ENCODE measurements at places on chromosomes 11 and 22.

- DNase-seq: no peak
These were observed 190.9 kb upstream of the BLID start for GRCh38 chr11:122306831-122307391.

GRCh38 chr11:20060181-20060580 is 100.1 kb downstream of the DBX1 start:
- DNase-seq: no peak

DNA sequence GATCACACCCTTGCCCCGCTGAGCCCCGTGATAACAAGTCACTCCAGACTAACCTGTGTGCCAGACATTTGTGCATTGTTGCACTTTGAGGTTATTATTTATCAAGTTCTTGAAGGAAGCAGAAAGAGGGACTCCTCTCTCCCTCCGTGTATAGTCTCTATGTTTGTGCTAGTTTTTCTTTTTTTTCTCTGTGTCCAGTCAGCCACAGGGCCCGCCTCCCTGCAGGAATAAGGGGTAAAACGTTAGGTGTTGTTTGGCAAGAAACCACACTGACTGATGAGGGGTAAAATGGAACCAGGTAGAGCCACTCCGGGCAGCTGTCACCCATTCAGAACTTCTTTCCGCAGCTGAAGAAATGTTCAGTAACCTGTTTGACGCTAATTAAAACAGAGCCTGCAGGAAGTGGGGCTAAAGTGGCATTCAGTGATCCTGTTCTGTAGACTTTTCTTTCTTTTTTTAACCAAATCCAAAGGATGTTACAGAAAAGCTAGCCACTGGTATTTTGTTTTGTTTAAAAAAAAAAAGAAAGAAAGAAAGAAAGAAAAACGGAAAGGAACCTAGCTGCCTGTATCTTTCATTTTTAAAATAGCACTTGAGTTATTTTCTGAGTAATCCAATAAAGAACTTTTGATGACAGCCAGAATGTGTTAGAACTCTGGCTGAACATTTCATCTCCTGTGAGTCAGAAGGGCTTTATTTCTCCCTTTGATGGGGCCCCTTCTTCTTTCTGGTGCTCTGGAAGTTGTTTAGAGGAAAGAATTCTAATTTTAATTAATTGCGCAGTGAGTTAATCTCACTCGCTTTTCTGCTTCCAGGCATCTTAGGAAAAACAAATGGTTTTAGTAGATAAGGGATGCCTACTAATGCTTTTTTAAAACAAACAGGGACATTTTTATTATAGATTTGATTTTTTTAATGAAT is 58.2 kb downstream of the COMMD9 start:
- no peak for DNase-seq

DNA sequence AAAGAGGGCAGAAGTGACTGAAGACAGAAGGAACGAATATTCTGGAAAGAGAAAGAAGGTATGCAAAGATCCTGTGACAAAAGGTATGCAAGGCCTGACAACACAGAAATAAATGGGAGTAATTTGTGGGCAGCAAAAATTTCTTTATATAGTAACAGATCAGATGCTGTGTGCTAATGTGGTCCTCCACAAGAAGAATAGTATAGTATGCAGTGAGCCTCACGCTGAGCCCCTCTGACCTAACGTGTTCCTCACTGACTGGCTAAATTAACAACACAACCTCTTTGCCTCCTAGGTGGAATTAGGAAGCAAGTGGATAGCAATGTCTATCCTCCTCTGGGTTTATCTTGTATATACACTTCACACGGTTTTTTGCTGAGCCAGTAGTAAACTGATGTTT is 143.1 kb upstream of the SESN3 start:
- no peak for DNase-seq

- no peak for DNase-seq
These were observed 121.1 kb downstream of the KCNC1 start for GRCh38 chr11:17855531-17856290.

GRCh38 chr11:109862835-109863234 is 230.4 kb upstream of the ZC3H12C start:
- DNase-seq: no peak

DNA sequence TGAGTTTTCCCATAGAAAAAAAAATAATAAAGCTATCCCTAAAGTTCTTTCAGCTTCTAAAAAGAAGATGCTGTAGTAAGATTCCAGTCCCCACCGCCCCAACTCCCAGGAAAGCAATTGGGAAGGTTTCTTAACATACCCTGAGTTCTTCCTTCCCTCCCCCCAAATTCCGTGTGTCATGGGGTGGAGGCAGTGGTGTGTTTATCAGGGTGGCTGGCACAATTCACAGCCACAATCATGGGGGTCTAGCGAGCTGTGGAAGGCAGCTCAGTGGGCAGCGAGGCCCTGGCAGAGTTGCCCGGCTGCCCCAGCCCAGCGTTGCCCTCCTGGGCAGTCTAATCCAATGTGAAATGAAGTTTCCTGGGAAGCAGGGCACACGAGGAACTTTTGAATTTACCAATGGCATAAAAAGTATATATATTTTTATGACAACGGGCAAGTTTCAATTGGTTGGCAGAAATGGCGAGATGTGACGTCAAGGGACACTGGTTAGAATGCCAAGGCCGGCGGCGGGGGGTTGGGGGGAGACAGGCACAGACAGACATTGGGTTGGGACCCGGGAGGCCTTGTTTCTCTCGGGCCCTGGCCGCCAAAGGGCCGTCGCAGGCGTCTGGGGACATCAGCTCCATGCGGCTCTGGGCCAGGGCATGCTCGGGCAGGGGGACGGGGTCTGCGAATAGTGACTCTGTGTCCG is 80.7 kb upstream of the PPARA start:
- peak; percentile 79 for DNase-seq

GRCh38 chr11:62461740-62462507 is 43.1 kb downstream of the SCGB1A1 start:
- no peak for DNase-seq

GRCh38 chr11:27611947-27612455 is 88.3 kb downstream of the BDNF start:
- no peak for DNase-seq

- DNase-seq: no peak
These were observed 96.2 kb downstream of the RDX start for GRCh38 chr11:110200241-110200640.

GRCh38 chr22:29117799-29118477 is 45.1 kb downstream of the KREMEN1 start:
- no peak for DNase-seq

DNA sequence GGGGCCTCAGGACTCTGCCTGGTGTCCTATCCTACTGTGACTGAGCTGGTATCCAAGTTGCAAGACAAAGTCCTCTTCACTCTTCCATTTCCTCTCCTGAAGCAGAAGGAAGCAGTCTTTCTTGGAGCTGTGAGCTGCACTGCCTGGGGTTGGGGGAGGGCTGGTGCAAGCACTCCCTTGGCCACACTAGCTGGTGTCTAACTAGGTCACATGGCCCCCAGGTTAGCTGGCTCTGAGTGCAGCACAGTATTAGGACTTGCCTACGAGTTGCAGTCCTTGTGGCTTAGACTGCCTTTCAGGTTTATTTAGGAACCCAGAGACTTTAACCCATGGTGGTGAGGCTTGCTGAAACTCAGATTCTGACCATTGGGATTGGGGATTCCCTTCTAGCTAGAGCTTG is 138.9 kb downstream of the NELL1 start:
- no peak for DNase-seq

- no peak for DNase-seq
These were observed 355.9 kb upstream of the RAG2 start for GRCh38 chr11:36953976-36954375.

DNA sequence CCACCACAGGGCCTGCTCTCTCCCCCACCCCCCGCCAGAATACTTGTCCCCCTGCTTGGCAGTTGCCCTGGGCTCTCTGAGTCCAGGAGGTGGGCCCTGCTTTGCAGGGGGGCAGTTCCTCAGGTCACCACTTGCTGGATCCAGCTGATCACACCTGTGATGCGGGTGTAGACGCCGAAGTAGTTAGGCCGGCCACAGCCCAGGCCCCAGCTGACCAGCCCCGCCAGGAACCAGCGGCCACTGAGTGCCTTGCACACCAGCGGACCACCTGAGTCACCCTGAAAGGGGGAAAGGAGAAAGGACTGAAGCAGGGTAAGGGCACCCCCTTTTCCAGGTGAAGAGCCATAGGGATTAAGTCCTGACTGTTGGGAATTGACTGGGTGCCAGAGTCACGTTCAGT is 14.4 kb downstream of the KCTD17 start:
- no peak for DNase-seq

- no peak for DNase-seq
These were observed 17.8 kb upstream of the TP53I11 start for GRCh38 chr11:44968510-44968909.

DNA sequence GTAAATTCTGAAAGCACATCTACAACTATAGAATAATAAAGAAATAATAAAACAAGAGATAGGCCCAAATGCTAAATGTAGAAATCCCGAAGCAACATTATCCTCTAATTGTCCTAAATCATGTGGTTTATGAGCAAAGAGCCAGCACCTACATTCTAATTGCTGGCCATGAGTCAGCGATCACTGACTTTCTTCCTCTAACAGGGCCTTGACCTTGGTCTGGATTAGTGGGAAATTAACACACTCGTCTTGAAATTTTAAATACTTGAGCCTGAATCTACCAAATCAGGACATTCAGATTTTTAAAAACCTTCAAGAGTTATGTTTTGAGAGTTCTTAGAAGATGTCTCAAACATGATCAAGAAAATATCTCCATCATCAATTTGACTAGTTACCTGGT is 727.6 kb downstream of the METTL15 start:
- no peak for DNase-seq

DNA sequence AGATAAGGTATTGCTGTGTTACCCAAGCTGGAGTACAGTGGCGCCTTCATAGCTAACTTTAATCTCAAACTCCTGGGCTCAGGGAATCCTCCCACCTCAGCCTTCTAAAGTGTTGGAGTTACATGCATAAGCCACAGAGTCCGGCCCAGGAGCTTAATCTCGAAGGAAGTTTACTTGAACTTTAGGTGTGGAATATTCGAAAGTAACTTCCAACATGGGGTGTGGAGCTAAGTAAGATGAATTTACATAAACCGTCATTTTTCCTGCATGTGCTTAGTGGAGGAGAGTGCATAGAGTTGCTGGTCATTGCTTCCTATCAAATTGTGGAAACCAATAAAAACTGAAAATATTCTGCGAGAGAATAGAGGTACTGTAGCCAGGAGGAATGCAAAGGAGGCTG is 1.5 kb downstream of the ATG13 start:
- no peak for DNase-seq

DNA sequence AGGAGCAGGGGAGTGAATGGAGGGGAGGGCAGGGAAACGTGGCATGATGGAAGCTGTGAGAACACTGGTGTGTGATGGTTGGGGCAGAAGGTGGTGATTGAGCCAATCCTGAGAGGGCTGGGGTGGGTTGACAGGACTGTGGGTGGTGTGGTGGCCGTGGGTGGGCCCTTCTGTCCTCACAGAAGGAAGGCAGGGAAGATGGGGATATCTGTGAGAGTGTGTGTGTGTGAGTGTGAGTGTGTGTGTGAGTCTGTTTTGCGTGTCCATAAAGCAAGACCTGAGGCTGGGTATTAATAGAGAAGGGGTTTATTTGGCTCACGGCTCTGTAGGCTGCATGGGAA is 13.0 kb downstream of the TPCN2 start:
- no peak for DNase-seq

- DNase-seq: no peak
These were observed 1102.6 kb downstream of the DLG2 start for GRCh38 chr11:84524422-84525051.

- DNase-seq: no peak
These were observed 44.8 kb upstream of the MYO18B start for GRCh38 chr22:25697181-25697664.

DNA sequence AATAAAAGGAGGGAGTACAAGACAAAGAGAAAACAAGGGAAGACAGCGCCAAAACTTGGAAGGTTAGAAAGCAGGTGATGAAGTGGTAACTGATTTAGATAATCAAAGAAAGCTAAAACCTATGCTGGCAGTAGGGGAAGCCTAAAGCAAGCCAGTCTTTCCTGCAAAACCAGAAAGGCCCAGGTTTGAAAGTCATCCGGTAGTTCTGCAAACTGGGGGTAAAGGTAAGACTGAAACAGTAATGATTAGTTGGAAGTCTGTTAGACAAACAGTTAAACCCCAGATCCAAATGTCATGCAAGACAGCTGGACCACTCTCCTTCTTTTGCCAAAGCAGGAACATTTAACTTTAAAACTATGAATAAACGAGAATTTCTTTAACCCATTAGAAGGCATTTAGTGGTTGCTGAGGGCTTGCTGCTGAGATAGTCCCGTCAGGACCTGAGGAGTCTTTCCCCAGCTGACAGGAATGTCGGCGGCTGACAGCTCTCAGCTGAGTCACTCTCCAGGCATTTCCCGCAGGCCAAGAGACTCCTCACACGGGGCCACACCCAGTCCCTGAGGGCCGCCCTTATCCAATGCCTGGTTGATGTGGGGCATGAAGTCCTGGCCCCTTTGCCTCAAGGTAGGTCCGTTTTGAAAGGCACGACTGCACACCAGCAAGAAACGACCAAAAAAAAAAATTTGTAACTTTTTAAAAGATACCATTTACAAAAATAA is 36.3 kb upstream of the CFAP300 start:
- no peak for DNase-seq

DNA sequence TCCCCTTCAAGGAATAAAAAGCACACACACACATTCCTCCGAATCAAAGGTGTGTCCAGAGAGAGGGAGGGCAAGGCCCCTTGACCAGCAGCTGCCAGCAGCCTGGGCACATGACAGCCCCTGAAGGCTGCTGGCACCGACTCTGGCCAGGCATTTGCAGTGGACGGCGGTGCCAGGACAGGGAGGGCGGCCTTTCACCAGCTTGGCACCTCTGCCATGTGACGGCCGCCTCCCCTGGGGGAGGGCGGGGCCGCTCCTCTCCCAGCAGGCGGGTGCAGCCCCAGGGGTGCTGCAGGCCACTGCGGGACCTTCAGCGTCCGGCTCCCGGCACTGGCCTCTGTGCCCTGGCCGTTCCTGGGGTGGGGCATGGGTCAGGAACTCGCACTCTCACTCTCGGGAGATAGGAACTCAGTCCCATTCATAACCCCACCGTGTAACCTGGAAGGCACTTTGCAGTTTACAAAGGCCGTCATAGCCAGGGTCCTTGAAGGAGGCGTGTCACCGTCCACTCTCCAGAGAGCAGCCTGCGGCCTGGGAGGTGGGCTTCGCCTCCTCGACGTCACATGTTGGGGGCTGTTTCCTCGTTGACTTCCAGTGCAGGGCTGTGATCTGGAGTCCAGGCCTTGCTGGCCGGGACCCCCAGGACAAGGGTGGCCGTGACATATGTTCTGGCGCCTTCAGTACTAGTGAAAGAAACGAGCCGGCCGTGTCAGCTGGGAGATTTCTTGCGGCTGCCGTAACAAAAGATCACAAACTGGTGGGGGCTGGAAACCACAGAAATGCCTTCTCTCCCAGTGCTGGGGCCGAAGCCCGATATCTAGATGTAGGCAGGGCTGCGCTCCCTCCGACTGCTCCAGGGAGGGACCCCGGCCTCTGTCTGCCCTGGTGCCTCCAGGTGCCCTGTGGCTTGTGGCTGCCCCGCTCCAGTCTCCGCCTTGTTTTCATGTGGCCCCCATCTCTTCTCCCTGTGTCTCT is 39.9 kb upstream of the SMIM38 start:
- DNase-seq: no peak

DNA sequence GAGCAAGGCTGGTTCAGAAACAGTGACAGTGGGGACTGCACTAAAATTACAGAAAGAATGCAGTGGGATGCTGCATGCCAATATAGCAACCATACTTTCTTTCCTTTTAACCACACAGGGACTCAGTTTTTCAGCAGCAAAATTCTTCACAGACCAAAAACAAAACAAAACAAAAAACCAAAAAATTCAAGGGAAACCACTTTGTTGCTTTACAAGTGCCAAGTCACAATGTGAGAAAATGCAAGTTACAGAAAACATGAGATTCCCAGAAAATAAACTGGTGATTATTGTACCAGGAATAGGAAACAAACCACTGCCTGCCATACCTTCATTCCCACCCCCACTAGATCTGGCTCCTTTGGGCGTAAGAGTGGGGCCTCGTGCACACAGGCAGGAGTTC is 52.6 kb downstream of the TENM4 start:
- no peak for DNase-seq
